ENCODE measurements at places on chromosomes 2 and 18.

DNA sequence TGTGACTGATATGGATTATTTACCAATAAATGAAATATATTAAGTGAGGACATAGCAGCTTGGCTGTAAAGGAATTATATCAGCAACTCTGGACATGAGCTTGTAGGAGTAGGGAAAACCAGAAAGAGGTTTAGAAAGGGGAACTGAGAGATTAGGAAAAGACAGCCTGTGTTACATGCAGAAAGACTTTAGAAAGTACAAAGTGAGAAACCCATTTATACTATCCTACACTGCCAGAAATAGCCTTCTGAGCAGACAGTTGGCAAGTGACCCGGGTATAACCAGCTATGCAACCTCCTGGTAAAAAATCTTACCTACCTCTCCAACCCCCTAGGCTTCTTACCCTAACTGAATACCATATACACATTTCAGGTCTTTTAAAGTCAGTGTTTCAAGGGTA lies 134.1 kb downstream of the ANKRD44 start:
- DNase-seq: no peak

DNA sequence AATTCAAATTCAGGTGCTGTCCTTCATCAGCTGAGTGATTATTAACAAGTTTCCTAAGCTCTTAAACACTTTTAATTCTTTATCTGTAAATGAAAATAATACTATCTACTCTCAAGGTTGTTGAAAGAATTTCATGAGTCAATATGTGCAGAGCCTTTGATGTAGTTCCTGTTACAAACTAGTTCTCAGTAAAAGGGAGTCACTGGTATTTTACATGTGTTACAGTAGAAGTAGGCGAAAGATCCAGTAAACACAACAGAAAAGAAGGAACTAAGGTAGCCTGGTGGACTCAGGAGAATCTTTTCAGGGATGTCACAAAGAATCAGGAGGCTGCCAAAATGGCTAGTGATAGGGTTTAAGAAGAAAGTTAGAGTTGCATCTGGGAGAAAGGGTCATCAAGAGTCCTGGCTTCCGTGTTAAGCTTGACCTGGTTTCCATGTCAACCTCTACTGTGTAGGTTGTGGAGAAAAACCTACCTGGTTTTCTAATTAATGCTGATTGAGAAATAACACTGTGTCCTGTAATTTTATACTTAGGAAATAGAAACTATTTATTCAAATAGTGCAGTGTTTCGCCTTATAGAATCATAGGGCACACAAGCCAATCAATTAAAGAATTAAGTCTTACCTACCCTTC lies 58.3 kb upstream of the TRIB2 start:
- DNase-seq: no peak

DNA sequence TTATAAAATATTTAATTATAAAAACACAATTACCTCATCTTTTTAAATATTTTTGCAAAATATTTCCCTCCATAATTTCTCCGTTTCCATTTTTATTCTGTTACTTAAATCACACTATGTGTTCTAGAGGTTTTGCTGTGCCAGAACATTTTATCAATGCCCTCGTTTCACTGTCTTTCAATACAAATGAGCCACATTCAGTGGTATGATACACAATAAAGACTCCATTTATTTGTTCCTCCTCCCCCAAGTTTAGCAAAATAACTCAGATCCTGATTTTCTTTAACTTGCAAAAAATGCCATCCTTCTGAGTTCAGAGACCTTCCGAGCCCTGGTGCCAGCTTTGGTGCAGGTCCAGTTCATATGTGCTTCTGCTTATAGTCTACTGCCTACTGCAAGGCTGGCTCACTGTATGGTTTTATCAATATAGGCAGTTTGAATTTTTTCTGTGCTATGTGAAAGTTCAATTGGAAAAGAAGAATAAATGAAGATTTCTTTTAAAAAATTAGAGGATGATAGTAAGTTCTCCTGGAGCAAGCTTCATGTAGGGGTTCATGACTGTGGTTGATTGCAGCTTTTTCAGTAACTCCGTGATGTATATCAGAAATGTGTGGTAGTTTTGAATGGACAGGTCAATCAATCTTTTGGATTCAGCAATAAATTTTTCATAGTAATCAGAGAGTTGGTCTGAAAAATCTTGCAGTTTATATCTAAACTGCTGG lies 42.5 kb downstream of the APOB start:
- DNase-seq: no peak

DNA sequence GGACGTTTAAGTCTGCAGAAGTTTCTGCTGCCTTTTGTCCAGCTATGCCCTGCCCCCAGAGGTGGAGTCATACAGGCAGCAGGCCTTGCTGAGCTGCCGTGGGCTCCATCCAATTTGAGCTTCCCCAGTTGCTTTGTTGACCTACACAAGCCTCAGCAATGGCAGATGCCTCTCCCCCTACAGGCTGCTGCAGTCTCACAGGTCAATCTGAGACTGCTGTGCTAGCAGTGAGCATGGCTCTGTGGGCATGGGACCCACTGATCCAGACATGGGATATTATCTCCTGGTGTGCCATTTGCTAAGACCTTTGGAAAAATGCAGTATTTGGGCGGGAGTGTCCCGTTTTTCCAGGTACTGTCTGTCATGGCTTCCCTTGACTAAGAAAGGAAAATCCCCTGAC lies 726.0 kb downstream of the ERBB4 start:
- DNase-seq: no peak

DNA sequence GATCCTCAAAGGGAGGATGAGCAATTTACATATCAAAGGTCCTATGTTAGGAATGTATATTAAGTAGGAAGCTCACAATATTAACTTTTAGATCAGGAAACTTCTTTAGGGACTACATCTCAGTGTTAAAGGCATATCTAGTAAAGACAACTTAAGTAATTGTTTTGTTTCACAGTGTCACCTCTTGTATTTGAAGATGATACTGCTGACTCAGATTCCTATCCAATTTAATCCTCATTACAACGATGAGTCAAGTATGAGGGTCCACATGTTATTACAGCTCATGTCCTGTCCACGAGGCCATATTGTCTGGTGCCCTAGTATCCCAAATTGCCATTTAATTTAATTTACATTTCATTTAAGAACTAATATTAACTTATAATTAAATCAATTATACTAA lies 523.9 kb downstream of the CCDC85A start:
- DNase-seq: no peak

- DNase-seq: no peak
Observed at GRCh38 chr2:120906914-120907313, 171.2 kb downstream of the GLI2 start.

DNA sequence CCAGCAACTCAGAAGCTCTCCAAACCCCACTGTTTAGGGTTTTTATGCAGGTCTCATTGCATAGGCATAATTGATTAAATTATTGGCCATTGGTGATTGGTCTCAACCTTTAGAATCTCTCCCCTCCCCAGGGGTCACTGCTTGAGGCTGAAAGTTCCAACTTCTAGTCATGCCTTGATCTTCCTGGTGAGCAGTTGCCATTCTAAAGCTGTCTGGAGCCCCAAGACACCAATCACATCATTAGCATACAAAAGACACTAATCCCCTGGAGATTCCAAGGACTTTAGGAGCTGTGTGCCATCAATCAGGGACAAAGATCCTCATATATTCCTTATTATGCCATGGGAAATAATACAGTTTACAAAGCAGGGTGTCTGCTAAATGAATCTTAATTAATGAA lies 863.4 kb upstream of the KLHL29 start:
- DNase-seq: no peak

DNA sequence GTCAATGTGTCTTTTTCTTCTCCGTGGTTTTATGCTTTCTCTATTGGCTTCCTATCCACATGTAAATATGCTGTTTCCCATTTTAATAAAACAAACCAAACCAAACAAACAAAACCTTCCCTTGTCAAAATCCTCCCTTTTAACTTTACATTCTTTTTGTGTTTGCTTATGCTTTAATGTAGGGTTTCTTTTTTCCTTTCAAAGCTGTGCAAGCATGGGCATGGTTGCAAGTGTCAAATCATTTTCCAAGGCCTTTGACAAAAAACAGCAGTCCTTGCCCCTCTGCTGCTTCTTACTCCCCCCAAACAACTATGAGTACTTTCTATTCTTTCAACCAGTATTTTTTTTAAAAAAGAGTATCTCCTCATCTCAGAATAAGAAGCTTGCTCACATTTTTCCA lies 66.0 kb upstream of the ACYP2 start:
- DNase-seq: no peak

- DNase-seq: no peak
Observed at GRCh38 chr18:59196161-59196725, 23.7 kb upstream of the GRP start.

DNA sequence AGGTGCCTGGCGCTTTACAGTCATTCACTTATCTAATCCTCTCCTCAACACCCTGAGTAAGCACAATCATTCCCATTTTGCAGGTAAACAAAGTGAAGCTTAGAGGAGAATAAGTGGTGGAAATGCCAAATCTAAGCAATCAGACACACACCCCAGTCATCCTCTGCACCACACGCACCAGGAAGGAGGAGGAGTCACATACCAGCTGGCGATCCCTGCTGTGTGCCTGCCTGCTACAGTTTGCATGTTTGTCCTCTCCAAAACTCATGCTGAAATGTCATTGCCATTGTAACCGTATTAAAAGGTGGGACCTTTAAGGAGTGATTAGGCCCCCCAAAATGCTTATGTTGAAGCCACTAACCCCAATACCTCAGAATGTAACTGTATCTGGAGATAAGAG lies 93.7 kb downstream of the LOXHD1 start:
- no peak for DNase-seq

- no peak for DNase-seq
Observed at GRCh38 chr18:9838144-9838877, 47.5 kb upstream of the TXNDC2 start.

- no peak for DNase-seq
Observed at GRCh38 chr2:85447222-85447585, 28.7 kb downstream of the SH2D6 start.

DNA sequence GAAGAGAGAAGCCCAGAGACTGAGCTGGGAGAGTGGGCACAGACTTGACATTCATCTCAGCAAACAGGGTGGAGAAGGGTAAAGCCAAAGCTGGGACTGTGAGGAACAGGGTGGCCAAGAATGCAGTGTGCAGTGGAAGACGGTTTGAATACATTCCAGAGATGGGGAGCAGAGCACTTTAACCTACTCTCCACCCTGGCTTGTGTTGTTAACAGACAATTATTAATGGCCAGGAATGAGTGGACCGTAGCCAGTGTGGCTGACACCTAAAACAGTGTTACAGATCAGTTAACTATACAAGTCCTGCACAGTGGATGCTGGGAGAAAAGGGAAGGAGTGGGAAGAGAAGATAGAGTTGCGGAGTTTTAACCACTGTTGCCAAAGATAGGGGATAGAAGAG lies 7.4 kb upstream of the NAB1 start:
- DNase-seq: no peak

DNA sequence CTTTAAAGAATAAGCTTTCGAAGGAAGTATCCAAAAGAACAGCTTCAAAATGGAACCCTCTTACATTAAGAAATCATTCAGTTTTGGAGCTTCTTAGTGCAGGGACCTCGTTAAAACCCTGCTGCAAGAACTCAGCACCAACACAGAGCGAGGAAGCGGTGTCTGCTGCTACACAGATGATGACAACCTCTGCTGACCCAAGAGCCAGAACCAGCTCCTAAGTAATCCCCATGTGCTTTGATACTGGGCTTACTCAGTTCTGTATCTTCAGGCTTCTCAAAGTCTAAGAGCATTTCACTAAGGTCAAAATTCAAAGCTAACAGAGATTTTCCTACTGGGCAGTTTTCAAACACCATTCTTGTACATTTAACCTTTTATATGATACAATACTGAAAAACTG lies 194.6 kb downstream of the STK39 start:
- no peak for DNase-seq

- no peak for DNase-seq
Observed at GRCh38 chr2:43879261-43879660, 40.5 kb downstream of the ABCG8 start.

DNA sequence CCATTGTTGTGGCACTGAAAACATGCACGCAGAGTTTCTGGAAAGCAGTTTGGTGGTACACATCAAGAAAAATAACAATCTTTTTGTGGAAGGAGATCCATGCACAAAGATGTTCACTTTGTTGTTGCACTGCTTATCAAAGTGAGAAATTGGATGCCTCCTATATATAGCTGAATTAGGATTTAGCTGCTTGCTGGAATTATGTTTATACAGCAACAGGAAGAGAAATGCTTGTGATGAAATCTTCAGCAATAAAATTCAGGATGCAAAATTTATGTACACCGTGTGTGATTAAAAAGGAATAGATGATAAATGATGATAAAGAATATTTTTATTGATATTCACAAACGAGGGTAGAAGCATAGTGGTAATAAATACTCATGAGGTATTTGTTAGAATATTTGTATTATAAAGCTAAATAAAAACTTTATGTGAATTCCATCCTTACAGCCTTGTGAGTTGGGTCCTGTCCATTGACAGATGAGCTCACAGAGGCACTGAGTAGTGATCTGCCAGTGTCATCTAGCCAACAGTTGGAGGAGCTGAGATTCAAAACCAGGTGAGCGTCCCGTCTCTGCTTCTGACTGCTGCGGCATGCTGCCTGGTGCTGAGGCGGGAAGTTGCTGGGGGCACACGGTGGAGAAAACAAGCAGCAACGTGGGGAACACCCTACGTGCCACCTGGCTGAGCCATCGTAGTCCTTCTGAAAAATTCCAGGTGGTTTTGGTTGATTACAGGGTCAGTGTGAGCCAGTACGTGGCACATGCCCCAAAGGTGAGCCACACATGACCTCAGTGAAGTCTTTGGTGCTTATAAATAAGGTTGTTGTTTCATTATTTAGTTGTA lies 80.2 kb downstream of the ASAP2 start:
- DNase-seq: no peak

DNA sequence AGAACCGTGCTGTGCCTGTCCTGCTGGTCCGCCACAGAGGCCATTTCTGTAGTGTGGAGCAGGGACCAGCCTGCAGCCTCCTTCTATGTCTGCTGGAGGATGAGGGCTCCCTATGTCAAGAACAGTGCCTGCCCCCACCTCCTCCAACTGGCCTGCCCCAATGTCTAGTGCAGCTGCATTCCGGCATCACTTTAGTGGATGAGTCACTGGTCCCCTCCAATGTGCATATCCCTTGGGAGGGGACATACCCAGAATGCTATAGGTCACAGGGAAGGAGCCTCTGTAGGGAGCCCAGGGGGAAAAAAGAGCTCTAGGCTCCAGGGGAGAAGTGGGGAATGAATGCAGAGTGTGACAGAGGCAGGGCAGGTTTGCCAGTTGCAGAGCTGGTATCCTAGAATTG lies 219.6 kb downstream of the CELF4 start:
- no peak for DNase-seq

GRCh38 chr2:153873052-153874048 lies 1.6 kb downstream of the GALNT13 start:
- no peak for DNase-seq
